ENCODE measurements at places on chromosomes 3 and 15. TPM values are rescaled to one million over a fixed set of nuclear protein-coding genes. Genes with fewer than 3 reads are reported as not detected.

DNA sequence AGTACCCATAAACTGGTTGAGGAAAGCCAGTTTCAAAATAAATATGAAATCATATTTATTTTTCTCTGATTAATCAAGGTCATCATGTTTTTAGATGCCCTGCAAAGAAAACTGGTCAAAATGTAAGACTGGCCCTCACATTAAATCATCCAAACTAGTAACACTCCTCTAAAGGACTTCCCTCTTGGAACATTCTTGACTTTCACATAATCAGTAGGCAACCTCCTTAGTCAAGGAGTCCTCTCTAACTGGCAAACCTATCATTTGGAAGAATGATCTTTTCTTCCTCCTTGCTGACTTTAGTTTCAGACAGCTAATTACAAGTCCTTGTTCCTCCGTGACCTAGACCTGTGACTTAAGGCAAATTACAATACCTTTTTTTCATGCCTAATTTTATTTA is 82.5 kb upstream of the DCBLD2 start:
- peak; percentile 40 for DNase-seq

- no peak for DNase-seq
These were observed 123.6 kb downstream of the RPL22L1 start for GRCh38 chr3:170746175-170746942.

- no peak for DNase-seq
These were observed 98.9 kb downstream of the RPLP1 start for GRCh38 chr15:69551391-69552056.

DNA sequence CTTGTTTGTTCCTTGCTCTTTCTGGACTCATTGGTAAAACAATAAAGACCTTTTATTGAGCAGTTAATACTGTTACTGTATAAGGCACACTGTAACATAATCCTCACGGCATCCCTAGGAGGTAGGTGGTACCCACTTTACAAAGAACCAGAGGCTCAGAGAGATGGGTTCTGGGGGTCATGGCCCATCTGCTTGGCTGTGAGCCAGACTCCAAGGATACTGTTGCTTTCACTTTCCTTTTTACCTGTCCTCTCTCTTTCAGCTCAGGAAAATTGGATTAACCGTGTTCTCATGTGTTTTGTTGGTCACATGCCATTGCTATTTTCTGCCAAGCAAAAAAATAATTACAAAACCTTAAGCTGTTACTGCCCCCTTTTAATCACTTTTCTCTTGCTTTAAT is 34.8 kb upstream of the FILIP1L start:
- DNase-seq: no peak

GRCh38 chr15:61307474-61307873 is 78.4 kb upstream of the RORA start:
- no peak for DNase-seq

DNA sequence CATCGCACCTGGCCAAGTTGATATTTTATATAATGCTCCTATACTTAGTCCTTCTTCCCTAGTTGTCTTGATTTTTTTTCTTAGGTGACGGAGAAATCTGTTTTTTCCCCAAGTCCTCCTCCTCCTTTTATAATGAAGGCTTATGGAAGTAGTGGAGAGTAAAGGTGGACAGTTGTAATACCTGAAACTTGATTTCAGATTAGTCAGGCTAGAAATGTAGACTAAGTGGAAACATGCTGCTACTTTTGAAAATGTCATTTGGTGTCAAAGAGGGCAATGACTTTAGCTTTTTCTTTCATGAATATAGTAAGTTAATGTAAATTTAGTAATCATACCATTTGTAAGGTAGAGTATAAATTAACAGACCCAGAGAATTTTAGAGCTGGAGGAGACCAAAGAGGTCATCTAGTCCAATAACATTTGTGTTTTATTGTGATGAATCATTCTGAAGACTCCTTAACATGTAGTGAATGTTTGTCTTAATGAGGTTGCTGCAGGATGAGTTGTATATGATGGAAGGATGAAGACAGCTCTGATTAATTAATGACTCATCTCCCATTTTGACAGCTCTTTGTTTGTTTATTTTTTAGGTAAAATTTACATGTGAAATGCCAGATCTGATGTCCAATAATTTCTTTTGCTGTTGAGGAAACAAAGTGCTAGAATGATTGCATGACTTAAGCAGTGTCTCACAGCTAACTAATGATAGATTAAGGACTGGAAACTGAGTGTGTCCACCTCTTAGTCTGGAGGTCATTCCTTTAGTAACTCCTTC is 8.7 kb downstream of the CTDSPL2 start:
- peak; percentile 63 for DNase-seq

DNA sequence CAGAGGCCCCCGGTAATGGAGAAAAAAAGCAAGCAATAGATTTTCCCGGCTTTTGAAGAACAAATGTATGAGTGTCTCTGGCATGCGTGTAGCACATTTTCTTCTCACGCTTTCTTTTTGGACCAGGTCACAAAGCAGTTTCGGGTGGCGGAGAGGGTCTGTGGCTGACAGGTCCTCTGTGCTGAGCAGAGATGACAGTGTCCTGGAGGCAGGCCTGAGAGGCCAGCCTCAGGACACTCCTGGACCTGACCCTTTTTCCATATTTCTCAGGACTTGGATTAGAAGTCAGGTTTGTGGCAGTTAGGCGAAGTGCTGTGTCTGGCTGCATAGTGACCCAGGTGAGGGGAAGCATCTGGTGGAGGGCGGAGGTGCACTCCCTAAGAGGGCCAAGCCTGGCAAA is 52.9 kb downstream of the KLF13 start:
- DNase-seq: no peak

DNA sequence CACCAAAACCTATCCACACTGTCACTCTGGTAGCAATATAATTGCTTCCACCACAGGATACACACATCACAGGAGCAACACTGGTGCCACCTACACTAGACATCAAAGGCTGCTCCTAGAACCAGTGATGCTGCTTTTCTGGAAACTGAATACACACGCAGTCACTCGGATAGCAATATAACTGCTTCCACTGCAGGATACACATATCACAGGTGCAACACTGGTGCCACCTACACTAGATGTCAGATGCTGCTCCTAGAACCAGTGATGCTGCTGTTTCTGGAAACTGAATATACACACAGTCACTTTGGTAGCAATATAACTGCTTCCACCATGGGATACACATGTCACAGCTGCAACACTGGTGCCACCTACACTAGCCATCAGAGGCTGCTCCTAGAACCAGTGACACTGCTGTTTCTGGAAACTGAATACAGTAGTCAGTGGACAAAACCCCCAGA is 6.9 kb upstream of the TNFSF10 start:
- no peak for DNase-seq

- peak; percentile 13 for DNase-seq
These were observed 59.7 kb downstream of the RGMA start for GRCh38 chr15:93029214-93029835.

DNA sequence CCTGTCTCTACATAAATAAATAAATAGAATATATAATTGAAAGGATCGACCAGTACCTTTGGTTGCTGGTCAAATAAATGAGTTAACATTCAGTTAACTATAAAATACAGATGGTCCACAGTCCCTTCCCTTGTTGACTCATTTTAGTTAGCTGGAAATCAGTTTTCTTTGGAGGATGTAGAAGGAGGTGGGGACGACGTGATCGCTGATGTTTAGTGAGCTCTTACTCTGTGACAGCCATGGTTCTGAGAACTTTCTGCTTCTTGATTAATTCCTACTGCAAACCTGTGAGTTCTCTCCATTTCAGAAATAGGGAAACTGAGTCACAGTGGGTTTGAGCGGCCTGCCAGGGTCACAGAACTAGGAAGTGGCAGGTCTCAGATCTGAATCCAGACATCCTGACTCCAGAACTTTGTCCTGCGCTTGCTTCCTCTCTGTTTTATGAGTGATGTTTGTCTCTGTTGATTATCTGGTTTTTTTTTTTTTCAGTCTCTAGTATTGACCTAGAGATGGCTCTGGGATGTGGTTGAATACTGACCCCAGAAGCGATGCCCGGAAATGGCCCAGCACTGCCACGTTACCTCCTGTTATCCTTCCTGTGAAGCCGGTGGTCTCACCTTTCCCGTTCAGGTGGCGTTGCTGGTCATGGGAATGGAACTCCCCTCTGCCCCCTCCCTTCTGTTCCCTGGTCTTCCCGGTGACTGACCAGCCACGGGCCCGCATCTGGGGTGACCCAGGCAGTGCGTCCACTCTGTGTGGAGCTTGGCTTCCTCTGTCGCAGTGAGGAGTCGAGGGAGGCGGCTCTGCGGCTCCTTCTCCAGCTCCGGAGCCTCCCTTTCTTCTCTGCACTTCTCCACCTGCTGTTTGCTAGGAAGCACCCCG is 18.2 kb downstream of the SYNM start:
- no peak for DNase-seq

- peak; percentile 92 for DNase-seq
These were observed 105.9 kb downstream of the DUT start for GRCh38 chr15:48437178-48437577.

GRCh38 chr3:170007031-170007663 is 30.6 kb upstream of the GPR160 start:
- peak; percentile 40 for DNase-seq

GRCh38 chr3:18442756-18443664 is 17.9 kb upstream of the SATB1 start:
- no peak for DNase-seq

DNA sequence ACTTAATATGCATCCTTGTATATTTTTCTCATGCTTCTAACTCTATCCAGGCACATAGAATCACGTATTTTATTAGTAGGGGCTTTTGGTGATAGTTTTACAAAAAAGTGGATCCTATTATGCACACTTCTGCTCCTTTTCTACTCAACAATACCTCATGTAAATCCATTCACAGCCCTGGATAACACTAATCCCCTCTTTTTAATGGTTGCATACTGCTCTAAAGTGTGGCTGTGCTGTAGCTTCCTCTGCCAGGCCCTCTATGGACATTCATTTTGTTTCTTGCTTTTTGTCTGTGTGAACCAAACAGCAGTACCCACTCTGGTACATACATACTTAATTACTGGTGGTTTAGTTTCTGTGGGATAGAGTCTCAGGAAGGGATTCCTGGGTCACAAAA is 51.3 kb upstream of the SCAANT1 start:
- DNase-seq: no peak

DNA sequence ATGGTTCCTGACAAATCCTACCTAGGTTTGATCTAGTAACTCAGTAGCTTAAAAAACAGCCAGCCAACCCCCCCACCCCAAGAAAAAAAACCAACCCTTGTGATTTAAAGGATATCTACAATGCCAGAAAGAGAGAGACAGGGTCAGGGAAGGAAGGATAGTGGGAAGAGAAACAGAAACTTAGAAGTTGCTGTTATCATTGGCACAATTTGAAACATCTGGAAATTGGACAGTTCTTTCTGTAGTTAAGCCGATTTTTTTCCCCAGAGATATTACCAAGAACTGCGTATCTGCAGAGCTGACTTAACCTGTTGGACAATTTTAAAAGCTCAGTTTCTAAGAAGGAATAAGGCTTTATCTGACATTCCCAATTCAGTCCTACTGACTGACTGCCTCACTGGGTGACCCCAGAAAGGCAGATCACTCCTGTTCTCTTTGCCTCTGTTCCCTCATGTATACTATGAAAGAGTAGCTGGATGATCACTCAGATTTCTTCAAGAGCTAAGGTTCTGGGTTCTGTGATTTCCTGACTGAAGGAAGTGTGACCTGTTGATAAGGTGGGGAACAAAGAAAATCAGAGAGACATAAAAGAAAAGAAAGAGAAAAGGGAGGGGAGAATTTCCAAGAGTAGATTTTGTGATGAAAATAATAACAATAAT is 128.3 kb downstream of the MAP2K5 start:
- DNase-seq: no peak

- DNase-seq: no peak
These were observed 132.7 kb downstream of the MYLK start for GRCh38 chr3:123751433-123751832.

- DNase-seq: no peak
These were observed 190.4 kb upstream of the BCL6 start for GRCh38 chr3:187935623-187936156.

DNA sequence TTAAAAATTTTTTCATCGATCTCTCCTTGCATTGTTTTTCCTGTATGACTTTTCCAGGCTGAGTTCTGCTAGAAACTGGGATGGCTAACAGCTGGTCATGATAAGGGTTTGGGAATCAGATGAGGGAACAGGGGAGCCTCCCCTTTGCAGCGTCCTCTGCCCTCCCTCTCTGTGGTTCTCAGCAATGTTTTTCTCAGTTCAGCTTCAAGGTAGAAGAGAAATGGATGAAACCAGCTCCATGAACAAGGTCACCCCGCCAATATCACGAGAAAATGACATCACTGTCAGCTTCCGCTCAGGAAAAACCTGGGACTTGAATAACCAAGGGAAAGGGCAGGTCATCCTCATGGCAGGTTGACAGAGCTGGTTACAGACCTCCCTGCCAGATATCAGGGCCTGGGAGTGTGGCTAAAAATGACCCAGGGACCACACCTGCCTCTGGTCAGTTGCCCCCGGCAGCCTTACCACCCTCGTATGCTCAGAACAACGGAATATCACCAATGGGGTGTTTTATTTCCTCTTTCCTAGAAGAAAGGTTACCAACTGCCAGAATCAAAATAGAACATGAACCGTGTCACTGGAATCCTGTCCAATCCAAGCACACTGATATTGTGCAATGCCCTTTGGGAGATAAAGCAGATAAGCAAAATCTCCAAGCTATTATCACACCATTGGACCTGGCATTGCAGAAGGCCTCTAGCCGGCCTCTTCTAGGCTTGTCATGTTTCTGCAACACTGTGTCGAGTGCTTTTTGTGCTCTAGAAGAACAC is 26.1 kb downstream of the LSM3 start:
- no peak for DNase-seq

GRCh38 chr3:111579495-111579894 is 15.7 kb downstream of the ZBED2 start:
- DNase-seq: no peak

DNA sequence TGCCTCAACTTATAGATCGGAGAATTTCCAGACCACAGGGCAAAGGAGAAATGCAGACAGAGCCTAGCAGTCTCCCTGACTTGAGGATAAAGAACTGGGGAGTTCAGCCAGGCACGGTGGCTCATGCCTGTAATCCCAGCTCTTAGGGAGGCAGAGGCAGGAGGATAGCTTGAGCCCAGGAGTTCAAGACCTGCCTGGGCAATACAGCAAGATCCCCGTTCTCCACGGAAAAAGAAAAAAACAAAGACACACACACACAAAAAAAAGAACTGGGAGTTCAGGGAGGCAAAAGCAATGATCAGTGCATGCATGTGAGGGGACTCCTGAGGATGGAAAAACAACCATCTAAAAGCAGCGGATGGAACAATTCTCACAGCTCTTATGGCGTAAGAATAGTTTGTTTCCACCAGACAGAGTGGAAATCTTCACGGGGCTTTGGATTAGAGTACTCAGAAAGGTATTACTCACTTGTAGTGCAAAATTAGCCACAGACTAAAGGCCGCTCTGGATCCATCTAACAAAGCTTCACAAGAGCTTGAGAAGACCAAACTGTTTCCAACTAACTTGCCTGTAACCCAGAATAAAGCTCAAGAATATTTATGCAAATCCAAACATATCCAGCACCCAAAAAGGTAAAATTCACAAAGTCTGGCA is 16.3 kb downstream of the SEC11A start:
- DNase-seq: peak; percentile 32

The GOLGA6A gene
- 0.05 TPM for total RNA-seq

The CFAP100 gene
- total RNA-seq: not detected

The TM4SF4 gene
- 1.3 TPM for total RNA-seq

The EPHA6 gene
- not detected for total RNA-seq

The WDR93 gene
- 1.2 TPM for total RNA-seq

The CDAN1 gene
- 4.2 TPM for total RNA-seq

The CX3CR1 gene
- not detected for total RNA-seq

The IL5RA gene
- not detected for total RNA-seq

The XIRP1 gene
- total RNA-seq: not detected

All from renal cortical epithelial cell (primary cell).